Activated CD4-positive, alpha-beta T cell treated with anti-CD3 and anti-CD28 coated beads for 1 hour (primary cell): ENCODE measurements at places on chromosomes 5 and 9.

DNA sequence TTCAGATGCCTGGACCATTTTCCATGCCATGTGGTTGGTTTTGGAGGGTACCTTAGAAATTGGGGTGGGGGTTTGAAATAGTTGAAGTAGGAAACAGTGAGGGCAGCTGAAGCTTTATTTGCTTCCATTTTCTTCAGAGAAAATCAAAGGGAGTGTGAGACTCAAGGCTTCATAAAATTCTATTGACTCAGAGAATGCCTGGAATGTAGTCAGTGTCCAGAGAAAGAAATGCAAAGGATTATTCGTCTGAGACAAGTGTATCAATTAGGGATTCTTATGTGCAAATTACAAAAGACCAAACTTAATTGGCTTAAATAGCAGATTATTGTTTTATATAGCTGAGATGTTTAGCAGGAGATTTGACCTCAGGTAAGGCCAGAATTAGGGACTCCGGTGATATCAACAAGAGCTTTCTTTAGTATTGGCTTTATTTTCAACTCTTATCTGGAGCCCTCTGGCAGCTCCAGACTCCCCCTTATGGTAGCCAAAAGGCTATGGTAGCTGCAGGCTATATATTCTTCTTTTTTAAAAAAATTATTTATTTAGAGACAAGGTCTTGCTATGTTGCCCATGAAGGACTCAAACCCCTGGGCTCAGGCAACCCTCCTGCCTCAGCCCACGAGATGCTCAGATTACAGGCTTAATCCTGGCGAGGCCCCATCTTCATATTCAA, 38.9 kb downstream of the PTTG1 start:
- DNase-seq: no peak

DNA sequence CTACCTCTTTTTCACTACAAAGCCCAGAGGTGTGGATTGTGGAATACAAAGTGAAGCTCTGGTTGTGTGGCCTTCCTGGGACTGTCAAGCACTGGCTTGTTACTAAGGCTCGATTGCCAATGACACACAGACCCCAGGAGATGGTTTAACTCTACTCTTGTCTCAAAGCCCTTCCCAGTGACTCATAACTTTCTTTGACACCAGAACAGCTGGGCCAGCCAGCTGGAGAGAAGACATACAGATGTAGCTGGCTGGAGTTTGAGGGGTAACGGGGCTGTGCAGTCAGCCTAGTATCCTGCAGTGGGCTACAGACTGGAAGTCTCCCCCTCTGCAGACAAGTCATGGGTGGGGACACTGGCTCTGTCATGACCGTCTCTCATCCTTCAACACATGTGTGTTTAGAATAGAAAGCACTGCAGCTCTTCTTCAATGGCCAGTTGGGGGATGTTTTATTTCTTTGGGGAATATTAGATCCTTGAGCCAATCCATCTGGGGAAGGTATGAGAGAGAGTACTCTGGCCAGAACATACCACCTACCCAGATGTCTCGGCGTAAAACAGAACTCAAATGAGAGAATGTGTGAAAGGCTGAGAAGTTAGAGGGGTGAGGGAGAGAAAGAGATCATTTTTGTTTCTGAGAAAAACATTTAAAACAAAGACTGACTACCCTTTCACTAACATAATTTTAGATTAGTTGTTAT, 53.3 kb downstream of the SEMA6A start:
- DNase-seq: no peak

DNA sequence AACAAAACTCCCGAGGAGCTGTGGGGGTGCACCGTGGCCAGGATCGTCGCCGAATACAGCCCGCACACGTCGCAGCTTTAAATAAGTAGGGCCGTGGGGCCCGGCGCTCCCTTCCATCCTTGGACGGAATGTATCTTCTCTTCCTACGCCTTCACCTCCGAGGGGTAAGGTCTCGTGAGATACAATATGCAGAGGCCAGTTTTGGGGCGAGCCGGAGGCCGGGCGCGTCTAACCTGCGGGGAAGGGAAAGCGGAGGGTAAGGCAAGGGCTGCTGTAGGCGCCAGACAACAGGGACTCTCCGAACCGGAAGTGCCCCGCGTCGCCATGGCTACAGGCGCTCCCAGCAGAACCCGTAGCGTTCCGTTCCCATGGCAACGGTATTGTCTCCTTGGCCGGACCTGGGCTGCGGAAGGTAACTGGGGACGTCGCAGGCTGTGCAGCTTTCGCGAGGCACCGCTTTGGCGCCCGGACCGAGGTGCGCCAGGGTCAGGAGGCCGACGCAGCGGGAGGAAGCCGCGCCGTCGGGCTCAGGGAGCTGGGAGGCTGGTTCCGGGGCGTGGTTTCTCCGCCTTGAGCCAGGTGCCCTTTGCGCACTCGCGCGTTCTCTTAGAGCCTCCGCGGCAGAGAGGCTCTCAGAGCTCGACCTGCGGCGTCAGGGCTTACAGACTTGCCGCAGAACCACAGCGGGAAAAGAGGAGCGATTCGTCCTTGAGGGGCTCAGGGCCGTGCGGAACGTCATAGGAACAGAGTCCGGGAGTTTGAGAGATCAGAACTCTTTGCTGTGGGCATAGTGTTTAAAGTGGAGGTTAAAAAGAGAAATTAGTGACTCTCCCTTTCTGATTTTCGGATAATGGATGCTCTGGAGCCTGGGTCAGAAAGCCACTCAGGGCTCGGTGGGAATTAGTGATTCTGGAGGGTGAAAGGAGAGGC, at the start of gene TTC23L:
Gene TTC23L (plus strand): TSS at position 380 of the 930 bp plus-strand sequence. CDS start 1,508 bp downstream, outside the sequence.
- peak; percentile 85 for DNase-seq

DNA sequence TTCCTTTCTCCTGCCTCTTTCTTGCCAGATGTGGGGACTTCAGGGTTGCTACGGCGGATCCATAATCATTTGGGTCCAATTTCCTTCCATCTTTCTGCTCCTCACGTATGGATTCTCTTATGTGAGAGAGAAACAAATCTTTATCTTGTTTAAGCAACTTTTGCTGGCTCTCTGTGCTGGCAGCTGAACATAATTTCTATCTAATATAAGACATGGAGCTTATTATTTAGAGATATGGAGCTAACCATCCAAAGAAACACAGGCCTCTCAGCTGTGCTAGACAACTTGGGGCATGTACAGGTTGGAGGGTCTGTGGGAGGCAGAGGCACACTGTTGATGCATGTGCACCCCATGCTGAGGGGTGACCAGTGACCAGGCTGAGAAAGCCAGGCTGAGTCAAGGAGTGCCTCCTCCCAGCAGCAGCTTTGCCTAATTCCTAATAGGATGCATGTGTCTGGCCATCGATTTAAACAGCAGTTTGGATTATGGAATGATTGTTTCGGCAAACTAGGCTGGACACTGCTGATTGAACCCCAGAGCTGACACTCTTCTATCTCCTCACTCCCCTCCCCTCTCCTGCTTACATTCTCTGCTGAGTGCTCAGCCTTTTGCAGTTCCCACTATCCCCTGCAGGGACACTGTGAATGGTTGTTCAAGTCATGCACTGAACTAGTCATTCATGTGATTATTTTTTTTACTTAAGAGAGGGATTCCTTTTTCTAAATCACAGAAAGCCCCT, 195.8 kb downstream of the ERCC6L2 start:
- no peak for DNase-seq

DNA sequence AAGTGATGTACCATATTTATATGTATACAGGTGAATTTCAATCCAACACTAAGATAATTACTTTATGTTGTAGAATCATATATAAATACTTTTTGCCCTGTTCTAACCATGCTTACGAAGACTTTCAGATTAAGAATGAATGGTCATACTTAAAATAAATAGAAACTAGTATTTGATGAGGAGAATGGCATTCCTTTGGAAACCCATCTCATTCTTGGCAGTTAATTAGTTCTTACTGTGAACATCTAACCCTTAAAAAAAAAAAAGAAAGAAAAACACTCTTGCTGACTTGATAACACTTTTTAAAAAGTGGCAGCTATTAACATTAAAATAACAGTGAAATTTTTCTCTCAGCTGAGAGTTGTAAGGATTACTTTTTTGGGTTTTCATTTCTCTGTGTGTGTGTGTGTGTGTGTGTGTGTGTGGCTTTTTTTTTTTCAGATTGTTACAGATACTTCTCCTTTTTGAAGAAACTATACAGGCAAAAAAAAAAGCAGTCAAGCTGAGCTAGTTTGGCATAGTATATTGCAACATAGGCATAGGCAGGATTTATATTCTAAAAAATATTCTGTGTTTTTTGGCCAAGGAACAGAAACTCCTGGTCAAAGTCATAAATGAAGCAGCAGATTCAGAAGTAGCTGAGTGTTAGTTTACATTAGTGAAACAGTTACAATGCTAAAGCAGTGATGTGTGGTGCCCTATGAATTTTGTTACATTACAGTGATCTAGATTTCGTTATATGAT, 163.5 kb downstream of the CD180 start:
- no peak for DNase-seq

GRCh38 chr5:107403228-107403953, 267.3 kb downstream of the EFNA5 start:
- no peak for DNase-seq

- no peak for DNase-seq
Observed at GRCh38 chr9:104934691-104935500, 6.9 kb upstream of the ABCA1 start.

- DNase-seq: no peak
Observed at GRCh38 chr5:117943541-117943940, 1044.8 kb downstream of the DTWD2 start.

GRCh38 chr5:78821536-78822021, 163.5 kb downstream of the ARSB start:
- no peak for DNase-seq
